ENCODE measurements at places on chromosomes 1 and 21.

DNA sequence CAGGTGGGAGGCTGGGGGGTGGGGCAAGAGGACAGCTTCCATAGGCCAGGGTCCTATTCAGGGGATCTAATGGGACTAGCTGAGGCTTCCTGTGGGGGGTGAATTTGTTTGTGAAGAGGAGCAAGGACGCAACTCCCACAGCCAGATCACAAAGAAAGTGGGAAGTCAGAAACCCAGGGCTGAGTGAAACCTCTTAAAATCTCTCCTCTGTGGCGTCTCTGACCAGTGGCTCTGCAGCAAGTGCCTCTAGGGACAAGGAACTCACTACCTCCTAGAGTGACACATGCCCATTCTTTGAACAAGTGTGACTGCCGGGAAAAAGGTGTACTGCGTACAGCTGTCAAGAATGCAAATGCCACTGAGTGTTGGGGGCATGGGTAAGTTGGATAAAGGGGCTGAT is 187.9 kb downstream of the HIVEP3 start:
- no peak for DNase-seq

DNA sequence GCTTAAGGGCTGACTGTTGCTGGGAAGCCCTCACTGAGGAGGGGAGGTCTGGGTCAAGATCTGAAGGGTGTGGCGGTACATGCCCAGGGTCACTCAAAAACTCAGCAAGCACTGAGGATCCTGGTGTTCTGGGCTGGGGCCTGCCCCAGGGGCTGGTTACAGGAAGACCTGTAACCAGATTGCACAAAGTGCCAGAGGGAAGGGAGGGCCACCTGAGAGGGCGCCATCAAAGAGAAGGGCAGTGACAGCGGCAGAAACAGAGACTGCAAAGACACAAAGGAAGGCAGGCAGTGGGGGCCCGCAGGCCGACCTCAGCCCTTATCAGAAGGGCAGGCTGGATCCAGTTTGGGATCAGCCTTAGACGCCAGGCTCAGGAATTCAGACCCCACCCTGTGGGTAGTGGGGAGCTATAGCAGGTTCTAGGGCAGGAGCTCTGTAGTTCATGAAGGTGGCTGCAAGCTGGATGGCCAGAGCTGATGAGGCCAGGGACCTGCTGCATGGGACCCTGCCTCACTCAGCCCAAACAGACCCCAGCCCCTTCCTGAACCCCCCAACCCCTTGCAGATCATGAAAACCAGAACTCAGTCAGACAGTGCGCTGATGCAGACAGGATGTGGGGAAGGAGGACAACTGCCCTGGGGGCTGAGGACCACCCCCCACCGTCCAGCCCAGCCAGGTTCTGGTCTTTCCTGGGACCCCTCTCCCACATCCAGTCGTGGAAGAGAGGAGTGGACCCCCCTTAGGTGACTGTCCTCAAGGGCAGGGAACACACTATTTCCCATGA is 3.9 kb downstream of the SH2D5 start:
- DNase-seq: no peak

GRCh38 chr1:203065191-203065590 is 20.6 kb downstream of the MYOG start:
- no peak for DNase-seq

DNA sequence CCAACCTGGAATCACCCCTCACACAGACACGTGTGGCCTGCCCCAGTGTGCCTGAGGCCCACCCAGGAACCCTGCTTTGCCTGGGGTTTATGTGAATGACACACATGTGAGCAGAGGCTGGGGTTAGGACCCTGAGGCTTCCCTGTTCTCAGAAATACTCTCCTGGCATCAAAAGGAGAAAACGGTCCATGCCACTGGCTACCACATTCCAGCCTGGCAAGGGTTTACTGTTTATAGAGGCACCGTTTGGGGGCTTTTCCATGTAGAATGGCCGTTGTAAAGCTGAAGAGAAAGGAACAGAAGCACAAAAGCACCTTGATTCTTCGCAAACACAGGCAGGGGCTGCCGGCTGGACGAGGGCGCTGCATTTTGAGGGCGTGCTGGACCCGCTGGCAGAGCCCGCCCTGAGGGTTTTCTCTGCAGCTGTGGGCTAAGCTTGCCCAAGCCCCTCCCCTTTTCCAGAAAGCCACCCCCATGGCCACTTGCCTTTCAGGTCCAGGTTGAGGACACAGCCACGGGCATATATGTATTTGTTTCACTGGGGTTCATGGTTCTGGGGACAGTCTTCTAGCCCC is 13.0 kb downstream of the TFF3 start:
- no peak for DNase-seq

DNA sequence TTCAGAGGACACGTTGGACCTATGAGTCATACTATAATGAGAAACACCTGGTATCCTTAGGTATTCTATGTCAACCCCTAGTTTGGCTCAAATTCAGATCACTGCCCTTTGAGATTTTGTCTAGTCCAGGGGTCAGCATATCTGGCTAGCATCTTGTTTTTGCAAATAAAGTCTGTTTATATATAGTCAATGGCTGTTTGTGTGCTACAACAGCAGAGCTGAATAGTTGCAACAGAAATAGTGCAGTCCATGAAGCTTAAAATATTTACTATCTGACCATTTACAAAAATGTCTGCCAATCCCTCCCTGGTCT is 48.5 kb upstream of the EDEM3 start:
- DNase-seq: no peak

GRCh38 chr1:98661544-98662355 is at the start of gene SNX7:
SNX7 (plus strand) TSS chr1:98661721; CDS start chr1:98661732, 11 bp downstream.
- no peak for DNase-seq

Data from CD4-positive, alpha-beta T cell treated with Interleukin-15 for 1 hour (primary cell).